ENCODE measurements at places on chromosomes 11 and 22.

DNA sequence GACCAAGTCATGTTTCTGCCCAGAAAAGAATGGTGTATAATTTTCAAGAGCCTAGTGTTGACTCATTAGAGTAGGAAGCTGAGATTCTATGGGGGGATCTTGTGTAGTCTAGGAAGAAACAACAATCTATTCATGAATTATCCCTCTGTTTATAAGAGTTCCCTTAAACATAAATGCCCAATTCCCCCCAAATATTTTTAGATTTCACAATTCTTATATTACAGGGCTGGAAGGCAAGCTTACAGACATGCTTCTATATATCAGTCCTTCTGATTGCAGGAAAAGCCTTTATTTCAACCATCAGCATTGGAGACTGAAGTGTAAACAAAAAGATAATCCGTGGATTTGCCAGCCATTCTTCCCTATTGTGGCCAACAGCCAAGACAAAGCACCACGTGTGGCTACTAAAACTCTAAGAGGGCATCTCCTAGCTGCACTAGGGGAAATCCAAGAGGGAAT lies 71.4 kb downstream of the NAT10 start:
- DNase-seq, result no peak

DNA sequence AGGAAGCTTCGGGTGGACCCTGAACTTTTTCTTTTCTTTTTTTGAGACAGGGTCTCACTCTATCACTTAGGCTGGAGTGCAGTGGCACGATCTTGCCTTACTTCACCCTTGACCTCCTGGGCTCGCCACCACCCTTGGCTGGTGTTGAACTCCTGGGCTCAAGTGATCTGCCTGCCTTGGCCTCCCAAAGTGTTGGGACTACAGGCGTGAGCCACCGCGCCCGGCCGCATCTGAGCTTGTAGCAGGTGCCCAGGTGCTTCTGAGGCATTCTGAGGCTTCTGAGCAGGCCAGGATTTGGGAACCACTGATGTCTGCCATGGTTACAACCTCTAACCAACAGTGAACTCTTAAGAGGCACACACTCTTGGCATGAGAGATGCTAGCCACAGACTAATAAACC lies 5.1 kb downstream of the USP35 start:
- no peak for DNase-seq

DNA sequence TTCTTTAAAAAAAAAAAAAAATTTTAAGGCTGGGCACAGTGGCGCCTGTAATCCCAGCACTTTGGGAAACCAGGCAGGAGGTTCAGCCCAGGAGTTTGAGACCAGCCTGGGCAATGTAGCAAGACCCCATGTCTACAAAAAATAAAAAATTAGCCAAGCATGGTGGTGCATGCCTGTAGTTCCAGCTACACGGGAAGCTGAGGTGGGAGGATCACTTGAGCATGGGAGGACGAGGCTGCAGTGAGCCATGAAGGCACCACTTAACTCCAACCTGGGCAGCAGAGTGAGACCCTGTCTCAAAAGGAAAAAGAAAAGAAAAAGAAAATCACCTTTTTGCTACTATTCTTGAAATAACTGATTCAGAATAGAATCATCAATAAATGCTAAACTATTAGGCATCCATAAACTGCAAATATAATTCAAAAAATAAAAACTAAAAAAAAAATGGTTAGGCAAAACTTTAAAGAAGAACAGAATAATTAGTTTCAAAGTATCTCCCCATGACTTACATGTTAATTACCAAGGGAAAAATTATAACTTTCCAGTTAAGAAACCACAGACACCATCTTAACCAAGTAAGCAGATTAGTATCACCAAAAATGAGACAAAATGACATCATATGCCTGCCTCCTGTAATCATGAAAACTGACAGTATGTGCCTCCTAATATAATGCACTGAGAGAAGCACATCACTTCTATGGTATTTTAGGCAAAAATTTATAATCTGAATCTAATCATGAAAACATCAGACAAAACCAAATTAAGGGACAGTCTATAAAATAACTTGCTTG lies 63.6 kb downstream of the DENND5A start:
- DNase-seq, result no peak

GRCh38 chr22:39776295-39777009 lies 117.1 kb downstream of the ENTHD1 start:
- no peak for DNase-seq

DNA sequence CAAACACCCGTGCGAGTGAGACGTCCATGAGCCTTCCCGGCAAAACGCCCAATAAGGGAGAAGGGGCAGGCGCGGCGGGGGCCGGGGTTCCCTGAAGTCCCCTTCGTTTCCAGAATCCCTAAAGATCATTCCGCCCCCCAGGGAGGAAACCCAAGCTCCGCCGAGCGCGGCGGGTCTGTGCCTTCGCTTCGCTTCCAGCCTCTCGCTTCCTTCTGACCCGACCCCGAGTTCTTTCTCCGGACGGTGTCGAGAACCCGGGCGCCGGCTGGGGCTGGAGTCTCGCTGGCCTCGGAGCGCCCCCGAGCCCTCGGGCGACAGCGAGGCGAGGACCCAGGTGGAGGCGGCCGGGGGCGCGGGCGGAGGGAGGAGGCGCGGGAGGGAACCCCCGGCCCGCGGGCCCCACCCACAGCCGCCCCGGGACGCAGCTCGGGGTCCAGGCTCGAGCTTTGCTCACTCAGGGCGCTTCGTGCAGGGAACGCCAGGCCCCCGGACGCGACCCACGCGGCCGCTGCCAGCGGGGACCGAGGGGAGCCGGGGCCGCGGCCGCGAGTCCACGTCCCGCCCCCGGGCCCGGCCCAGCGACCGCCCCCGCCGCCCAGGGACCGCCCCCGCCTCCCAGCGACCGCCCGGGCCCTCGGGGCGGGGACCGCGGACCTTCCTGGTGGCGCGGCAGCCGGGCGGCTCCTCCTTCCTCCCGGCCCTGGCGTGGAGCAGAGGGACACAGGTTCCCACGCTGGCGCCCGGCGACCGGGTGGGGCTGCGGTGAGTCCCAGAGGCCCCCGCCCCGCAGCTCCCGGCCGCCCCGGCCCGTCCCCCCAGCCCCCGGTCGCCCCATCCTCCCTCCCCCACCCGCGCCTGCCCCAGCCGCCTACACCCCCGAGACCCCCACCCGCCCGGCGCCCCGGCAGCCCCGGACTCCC lies at the start of gene PGGHG:
TSS of gene PGGHG (plus strand) at position 649 of the 920 bp plus-strand sequence. CDS start 691 bp downstream, outside the sequence.
- peak; percentile 84 for DNase-seq

DNA sequence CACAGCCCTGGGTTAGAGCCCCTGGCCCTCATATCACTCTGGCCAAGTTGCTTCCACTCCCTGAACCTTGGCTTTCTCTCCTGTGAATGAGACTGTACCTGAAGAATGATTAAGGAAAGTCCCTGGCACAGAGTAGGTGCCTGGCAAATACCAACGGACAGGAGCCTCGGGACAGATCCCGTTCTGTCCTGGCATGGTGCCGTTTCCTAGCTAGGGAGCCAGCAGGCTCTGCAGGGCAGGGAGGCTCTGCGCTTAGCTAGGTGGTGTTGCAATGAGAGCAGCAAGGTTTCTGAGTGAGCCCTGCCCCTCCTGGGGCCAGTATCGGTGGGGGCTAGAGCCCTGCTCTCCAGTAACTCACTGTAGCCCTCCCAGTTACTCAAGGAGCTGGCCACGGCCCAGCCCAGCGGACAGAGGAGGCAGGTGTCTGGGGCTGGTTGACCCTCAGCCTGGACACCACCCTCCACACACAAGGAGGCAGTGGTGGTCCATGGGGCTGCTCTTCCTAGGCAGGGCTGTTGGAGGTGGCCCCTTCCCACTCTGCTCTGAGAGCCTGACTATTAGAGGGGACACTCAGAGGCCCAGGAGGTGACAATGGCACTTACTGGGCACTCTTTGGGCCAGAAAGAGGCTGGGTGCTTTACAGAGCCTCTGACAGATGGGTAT lies 74.4 kb downstream of the NFAM1 start:
- DNase-seq, result no peak

DNA sequence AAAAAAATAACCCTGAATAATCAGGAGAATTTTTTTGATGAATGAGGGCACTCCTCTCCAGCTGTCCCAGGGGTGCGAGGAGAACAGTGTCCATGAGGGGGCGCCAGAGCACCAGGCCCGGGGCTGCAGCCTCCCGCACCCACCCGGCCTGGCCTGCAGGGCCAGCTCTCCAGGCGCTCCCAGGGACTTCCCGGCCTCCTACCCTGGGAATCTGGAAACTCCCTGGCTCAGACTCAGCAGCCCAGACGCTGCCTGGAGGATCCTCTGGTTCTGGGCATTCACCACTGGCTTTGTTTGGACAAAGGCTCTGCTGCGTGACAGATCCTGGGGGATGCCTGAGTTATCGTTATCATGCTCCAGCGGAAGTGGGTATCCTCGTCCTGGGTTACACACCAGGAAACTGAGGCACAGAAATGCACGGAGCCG lies 31.0 kb downstream of the MCM5 start:
- peak; percentile 90 for DNase-seq

- no peak for DNase-seq
These were observed 54.9 kb downstream of the LINC01488 start for GRCh38 chr11:69536406-69536805.

DNA sequence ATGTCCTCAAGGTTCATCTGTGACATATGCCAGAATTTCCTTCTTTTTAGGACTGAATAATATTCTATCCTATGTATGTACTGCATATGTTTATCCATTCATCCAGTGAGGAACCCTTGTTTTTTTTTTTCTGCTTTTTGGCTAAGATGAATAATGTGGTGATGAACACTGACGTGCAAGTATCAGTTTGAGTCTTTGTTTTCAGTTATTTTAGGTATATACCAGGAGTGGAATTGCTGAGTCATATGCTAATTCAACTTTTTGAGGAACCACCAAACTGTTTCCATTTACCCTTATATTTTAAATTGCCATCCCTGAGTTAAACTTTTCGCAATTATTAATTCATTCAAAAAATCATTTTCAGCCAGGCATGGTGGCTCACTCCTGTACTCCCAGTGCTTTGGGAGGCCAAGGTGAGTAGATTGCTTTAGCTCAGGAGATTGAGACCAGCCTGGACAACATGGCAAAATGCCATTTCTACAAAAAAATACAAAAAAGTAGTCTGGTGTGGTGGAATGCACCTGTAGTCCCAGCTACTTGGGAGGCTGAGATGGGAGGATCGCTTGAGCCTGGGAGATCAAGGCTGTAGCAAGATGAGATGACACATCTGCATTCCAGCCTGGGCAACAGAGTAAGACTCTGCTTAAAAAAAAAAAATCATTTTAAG lies 64.2 kb downstream of the MICAL2 start:
- DNase-seq, result no peak

DNA sequence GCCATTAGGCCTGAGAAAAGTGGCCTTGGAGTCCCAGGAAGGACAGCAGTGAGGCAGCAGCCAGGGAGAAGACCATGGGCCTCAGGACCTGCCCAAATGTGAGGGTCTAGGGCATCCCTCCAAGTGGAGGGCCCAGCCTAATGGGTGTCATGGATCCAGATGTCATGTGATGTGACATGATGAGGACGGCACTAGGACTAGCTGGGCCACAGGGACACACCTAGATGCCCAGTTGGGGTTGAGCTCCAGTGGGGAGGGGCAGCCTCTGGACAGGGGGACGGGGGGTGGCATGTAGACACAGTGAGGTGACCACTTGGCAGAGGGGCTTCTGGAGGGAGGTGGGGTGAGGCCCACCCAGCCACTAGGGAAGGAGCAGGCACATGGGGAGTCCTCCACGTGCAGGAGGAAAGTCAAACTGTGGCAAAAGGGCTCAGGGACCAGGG lies 5.4 kb downstream of the SCARF2 start:
- DNase-seq, result no peak

DNA sequence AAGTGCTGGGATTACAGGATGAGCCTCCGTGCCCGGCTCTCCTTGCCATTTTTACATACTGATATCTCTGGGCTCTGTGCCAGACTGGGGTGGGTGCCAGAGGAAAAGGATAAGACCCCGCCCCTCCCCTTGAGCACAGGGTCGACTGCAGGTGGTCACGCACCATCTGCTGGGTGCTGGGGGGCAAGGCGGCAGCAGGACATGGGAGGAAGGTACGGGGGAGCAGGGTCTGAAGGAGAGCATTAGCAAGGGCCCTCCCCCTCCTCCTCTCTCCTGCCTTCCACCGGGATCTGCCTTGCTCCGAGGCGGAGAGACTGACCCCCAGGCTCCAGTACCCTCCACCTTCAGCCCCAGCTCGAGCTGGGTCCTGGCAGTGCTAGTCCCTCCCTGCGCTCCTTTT lies 9.7 kb upstream of the PGA3 start:
- DNase-seq, result no peak

- DNase-seq, result no peak
These were observed 17.5 kb downstream of the JAM3 start for GRCh38 chr11:134086376-134086775.

GRCh38 chr11:110519796-110520195 lies 90.0 kb downstream of the FDX1 start:
- DNase-seq, result no peak

GRCh38 chr11:120109531-120109930 lies 28.4 kb downstream of the TRIM29 start:
- no peak for DNase-seq

DNA sequence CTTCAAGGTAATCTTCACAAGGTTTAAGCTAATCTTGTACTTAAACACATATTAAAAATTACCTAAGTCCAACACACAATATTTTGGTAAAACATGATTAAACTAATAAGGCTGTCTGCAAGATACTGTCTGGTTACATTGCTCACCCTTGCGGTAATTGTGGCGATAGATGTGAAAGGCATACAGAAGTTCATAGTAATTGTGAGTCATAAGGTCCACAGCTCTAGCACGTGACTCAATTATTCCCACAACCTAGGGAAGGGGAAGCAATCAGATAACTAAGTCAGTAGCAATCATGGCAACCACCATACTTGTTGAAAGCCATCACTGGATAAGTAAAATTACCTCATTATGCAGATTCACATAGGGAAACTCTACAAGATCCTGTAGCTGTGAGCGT lies 30.5 kb upstream of the FNBP4 start:
- DNase-seq, result no peak

GRCh38 chr11:85089654-85090053 lies 537.5 kb downstream of the DLG2 start:
- no peak for DNase-seq

- DNase-seq, result peak; percentile 34
These were observed 261.5 kb downstream of the LARGE1 start for GRCh38 chr22:33658775-33659174.

- no peak for DNase-seq
These were observed 11.3 kb upstream of the RAG2 start for GRCh38 chr11:36609383-36609782.

DNA sequence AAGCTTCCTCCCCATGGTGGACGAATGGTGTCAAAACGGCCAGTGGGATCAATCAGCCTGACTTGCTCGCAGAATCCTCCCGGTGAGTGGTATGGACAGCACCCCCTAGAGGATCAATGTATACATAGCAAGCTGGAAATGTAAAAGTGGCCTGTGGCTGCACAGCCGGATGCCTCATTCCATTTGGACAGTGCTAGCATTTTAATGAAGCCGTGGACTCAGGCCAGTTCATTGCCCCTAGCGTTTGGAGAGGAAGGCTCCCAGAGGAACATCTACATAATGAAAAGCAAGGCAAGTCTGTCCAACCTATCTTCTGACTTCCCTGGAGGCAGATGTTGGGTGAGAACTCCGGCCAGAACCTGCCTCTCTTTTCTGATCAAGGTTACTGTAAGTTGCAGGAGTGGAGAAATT lies 942.3 kb downstream of the NTM start:
- DNase-seq, result no peak

DNA sequence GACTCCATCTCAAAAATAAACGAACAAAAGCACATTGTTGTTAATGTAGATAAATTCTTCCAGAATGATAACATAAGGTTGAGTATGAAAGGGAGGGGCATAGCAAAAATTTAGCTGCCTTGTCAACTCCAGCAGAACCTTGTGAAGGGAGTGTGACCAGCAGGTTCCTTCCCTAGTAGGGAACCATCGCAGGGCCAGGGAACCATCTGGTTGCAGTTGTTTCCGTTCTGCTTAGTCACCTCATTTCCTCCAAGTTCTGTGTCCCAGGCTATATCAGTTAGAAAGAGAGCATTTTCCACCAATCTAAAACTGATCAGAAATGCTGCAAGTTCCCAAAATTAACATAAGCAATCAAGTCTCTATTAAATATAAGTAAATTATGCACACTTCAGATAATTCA lies 126.7 kb upstream of the BLID start:
- no peak for DNase-seq

Data from colonic mucosa (tissue), 4 donors.